ENCODE measurements at places on chromosomes 16 and 17.

DNA sequence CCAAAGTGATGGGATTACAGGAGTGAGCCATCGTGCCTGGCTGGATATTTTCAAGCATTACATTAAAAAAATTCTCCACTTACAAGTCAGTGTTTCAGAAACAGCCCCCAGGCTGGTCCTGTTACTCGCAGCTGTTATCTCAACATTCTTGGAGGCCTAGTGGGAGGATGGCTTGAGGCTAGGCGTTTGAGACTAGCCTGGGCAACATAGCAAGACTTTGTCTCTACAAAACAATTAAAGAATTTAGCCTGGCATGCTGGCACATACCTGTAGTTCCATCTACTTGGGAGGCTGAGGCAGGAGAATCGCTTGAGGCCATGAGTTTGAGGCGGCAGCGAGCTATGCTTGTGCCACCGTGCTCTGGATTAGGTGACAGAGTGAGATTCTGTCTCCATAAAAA, 26.5 kb upstream of the SPNS3 start:
- DNase-seq, result no peak

GRCh38 chr17:39926135-39926587, 1.2 kb downstream of the ORMDL3 start:
- DNase-seq, result no peak

DNA sequence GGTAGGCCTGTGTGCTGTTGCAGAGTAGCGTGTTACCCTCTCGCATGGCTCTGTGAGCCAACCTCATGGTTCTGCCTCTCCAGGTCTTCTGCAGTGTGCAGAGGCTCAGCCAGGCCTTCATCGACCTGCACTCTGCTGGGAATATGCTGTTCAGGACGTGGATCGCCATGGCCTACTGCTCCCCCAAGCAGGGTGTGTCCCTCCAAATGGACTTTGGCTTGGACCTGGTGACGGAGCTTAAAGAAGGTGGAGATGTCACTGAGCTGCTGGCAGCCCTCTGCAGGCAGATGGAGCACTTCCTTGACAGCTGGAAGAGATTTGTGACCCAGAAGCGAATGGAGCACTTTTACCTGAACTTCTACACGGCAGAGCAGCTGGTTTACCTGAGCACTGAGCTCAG, 75.8 kb upstream of the ENDOV start:
- DNase-seq, result no peak

DNA sequence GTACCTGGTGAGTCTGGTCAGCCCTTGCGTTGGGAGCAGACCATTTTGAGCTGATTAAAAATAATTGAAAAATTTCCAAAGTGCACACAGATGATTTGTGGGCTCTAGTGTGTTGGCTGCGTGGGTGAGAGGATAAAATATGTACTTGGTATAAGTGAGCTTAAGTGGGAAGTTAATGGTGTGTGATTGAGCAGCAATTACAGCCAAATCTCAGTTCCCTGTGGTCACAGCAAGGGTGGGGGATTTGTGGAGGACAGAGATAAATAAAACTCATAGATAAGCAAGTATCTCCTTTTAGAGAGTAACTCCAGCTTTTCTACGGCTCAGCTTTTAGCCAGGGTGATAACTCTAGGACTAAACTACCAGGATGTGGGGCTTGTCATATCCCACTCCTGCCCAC, 390.4 kb downstream of the UTP18 start:
- DNase-seq, result no peak

DNA sequence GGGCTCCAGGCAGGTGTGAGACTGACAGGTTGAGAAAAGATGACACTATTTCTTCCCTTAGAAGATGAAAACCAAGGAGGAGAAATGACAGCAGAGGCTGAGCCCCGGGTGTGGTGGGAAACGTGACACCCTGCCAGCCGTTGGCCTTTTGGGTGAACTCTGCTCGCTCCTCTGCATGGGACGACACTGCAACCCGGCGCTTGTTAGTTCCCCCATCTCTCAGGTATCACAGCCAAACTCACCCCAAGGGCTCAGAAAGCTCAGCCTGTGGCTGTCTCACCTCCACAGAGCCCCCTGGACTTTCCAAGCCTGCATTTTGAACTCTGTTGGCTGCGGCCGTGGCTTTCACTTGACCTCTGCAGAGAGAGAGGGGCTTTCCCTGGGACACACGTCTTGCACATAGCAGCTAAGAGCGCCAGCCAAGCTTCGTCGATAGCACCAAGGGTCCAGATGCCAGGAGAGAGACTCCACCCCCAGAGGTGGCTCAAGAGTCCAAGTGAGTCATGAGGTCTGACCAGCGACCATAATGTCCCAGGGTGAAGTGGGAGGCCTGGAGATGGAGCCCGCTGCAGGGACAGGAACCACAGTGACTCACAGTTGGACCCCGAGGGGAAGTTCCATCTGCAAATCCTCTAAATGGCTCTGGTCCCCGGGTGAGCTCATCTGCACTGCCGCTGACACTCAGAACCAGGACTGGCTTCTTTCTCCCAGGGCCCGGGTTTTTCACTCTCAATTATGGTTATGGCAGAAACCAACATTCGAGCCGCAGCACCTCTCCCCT, 301.9 kb downstream of the SOX9 start:
- peak; percentile 21 for DNase-seq

DNA sequence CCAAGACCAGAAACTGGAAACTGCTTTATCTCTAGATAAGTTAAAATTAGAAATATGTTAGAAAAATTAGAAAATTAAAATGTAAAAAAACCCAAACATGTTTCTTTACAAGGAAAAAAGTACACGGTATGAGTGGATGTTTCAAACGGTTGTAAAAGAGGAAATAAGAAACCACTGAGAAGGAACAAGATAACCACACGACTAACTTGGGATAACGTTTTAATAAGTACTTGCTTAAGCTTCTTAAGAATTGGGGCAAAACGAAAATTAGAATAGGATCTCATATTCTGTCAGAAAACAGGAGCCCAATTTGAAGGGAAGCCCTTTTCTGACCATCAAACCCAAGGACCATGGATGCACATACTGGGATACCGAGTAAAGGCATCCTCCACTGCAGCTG, 31.0 kb downstream of the MBTPS1 start:
- no peak for DNase-seq

DNA sequence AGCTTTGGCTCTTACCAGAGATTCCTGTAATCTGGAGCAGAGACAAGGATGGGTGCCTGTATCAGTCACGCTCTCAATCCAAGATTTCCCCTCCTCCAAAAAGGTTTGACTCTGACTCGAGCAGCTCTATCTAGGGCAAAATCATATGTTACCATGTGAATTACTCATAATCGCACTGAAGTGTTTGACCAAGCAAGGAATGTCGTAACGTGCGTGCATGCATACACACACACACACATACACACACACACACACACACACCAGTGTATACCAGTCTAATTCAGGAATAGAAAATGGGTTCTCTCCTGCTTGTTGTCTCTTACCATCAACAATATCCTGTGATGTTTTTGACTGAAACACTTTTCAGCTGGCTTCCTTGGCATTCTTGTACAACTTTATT, 835.1 kb downstream of the KCNJ2 start:
- no peak for DNase-seq

DNA sequence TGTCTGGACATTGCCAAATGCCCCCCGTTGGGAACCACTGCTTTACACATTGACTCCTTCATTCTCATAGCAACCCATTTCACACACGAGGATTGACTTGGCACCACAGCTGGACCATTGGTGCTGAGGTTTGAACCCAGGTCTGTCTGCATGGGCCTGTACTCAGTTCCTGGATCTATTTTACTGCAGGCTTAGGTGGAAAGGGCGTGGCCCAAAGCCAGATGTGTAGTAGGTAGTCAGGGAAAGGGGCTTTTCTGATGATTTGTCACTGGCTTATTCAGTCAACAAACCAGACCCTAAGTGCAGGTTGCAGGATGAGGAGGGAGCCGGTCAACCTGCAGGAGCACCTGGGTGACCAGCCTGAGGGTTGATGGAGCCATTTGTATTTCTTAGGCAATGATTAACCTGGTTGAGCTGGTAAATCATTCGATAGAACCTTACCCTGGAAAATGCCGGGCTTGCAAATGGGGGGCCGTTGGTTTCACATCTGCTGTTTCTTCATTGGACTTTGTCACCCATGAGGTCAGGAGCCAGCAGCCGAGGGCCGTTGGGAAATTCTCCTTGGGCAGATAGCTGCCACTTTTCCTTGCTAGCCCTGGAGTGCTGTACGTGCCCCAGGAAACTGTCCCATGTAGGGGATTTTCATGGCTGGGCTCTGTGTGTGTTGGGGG, 104.4 kb downstream of the CMIP start:
- DNase-seq, result no peak

DNA sequence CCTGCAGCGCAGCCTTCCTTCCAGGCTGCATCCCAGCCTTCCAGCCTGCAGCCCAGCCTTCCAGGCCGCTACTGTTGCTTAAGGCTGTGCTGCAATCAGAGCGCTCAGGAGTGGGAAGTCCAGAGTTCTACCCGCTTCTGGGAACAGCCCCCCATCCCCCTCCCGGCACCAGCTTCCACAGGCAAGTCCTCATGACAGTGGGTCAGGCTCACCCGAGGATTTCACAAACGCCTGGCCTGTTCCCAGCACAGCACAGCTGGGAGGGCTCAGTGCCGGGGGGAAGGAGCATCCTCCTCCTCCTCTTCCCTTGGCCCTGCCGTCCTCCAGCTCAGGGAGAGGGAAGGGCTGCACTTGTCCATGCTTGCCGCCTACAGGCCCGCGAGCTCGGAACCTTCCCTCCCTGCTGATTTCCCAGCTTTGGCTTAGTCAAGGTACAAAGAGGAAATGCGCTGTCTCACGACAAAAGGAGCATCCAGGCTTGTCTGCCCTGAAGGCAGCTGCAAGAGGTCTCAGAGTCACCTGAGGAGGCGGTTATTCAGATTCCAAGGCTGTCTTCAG, 8.3 kb downstream of the SOCS3 start:
- DNase-seq, result no peak

- DNase-seq, result no peak
Measured at GRCh38 chr17:42651392-42651791, 7.7 kb upstream of the TUBG2 start.

DNA sequence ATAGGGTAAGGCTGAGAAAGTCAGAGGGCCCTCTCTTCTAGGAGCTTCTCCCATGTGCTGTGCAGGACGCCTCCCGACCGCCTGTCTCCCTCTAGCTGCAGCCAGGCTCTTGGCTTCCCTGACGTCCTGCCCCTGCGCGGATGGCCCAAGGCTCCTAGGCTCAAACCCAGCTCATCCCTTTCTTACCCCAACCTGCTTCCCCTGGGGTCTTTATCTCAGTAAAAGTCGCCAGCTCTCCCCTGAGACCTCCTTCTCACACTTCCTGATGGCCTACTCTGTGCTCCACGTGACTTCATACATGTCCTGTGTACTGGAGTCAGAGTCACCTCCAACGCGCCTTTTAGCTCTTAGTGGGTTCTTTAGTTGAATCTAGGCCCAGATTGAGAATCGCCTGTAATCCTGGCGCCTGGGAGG, 1.1 kb upstream of the ZNF747 start:
- peak; percentile 71 for DNase-seq

DNA sequence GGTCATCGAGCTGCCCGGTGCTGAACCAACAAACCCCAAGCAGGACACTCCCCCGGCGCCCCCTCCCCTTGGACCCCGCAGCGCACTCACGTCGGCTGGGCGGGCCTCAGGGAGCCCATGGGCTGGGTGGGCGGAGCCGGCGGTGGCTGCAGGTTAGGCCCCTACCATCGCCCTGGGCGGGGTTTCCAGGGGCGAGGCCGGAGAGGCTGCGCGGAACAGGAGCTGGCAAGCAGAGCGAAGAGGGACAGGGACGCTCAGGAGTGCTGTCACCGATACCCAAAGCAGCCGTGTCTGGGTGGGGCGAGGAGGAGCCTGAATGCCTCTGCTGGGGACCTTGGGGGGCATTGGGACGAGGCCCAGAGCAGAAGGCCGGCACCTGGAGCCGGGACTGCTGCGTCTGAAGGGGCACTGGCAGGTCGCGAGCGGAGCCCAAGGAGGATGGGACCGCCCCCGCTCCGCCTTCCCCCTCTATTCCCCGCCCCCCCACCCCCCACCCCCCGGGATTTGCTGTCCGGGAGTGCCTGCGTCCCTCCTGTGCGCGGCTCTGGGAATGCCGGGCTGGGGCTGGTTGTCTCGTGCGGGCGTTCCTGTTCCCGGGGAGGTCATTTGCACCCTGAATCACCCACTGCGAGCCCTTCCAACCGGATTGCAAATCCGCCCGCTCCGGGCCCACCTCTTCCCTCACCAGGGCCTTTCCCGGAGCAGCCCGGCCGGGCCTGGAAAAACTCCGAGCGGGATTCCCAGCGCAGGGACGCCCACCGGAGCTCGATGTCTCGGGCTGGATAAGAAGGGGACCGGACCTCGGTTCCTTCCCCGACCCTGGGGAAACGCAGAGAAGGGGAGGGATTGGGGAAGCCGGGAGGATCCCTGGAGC, 902 bp downstream of the ARHGAP27 start:
- DNase-seq, result peak; percentile 72
